ENCODE measurements at places on chromosomes 7 and 10. TPM values are rescaled to one million over a fixed set of nuclear protein-coding genes. Genes with fewer than 3 reads are reported as not detected.

LLCFC1 gene
- total RNA-seq = not detected

PLCE1 gene
- total RNA-seq = not detected

NUB1 gene
- total RNA-seq = 40.4 TPM

NRG3 gene
- total RNA-seq = not detected

LIPN gene
- not detected for total RNA-seq

SEPTIN7 gene
- total RNA-seq = 202 TPM

STK17A gene
- total RNA-seq = 30.8 TPM

ZNF853 gene
- total RNA-seq = 0.42 TPM

BTBD16 gene
- total RNA-seq = not detected

GNG11 gene
- total RNA-seq = not detected

COMMD3 gene
- total RNA-seq = 79.7 TPM

ASIC3 gene
- total RNA-seq = 4.0 TPM

PRLHR gene
- not detected for total RNA-seq

GPR26 gene
- total RNA-seq = not detected

SCART1 gene
- 0.76 TPM for total RNA-seq

IFIT1B gene
- total RNA-seq = not detected

POLR2J3 gene
- total RNA-seq = 50.9 TPM

PLA2G12B gene
- total RNA-seq = not detected

FGL2 gene
- 1.7 TPM for total RNA-seq

NKX2-3 gene
- total RNA-seq = not detected

LRIT1 gene
- not detected for total RNA-seq

CYP2C19 gene
- total RNA-seq = 0.33 TPM
